ENCODE measurements at places on chromosomes 16 and 17.

- DNase-seq = no peak
Measured at GRCh38 chr16:87849419-87850008, 19.8 kb downstream of the SLC7A5 start.

DNA sequence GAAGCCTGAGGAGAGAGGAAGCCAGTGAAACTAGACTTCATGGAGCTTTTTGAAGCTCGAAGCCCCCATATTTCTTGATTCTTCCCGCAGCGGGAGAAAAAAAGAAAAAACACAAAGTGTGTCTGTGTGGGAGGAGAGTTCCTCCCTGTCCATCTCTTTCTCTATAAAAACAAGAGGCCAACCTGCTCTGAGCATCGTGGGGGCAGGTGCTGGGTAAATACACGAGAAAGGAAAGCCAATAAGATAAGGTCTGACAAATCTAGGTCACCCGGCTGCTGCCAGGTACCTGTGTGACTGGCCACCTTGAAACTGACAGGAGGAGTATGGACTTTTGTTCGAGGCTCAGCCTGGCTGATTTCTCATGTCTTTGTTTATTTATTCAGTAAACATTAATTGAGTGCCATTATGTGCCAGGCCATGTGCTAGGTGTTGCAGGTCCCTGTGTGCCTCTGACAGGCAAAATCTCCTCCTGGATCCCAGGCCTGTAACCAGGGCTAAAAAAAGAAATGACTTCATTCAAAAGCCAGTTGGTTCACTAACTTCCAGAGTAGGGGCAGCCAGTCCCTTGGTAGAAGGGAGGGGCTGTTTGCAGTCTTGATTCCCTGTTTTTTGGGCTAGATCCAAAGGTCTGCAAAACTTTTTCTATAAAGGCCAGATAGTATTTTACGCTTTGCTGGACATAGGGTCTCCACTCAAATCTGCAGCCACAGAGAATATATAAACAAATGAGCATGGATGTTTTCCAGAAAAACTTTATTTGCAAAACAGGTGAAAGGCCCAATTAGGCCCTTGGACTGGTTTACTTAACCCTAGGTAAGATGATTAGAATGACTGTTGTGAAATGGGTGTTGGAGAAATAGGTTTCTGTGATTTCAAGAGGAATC is 35.6 kb downstream of the YPEL2 start:
- DNase-seq = peak; percentile 64

GRCh38 chr16:78697426-78697825 is 598.0 kb downstream of the WWOX start:
- DNase-seq = no peak

GRCh38 chr16:18942061-18942460 is 15.9 kb upstream of the SMG1 start:
- DNase-seq = no peak

DNA sequence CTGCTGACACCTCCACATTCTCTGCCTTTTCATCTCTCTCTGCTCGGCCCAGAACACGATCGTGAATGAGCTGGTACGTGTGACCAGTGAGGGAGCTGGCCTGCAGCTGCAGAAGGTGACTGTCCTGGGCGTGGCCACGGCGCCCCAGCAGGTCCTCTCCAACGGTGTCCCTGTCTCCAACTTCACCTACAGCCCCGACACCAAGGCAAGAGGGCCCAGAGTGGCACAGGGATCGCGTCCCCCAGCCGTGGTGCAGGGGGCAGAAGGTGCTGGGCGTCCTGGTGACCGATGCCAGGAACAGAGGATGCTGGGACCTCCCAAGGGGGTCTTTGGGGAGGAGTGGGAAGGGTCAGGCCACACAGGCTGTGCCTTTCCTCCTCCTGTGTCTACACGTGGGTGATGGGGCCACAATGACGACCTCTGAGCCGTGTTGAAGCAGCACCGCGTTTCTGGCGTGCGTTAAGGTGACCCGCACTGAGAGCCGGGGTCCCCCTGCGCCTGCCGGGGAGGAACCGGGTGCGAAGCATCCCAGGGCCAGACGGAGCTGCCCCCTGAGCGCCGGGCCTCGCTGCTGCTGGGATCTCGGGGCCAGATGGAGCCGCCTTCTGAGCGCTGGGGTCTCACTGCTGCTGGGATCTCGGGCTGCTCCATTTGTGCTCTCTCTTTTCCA is 17.4 kb downstream of the GAA start:
- no peak for DNase-seq

DNA sequence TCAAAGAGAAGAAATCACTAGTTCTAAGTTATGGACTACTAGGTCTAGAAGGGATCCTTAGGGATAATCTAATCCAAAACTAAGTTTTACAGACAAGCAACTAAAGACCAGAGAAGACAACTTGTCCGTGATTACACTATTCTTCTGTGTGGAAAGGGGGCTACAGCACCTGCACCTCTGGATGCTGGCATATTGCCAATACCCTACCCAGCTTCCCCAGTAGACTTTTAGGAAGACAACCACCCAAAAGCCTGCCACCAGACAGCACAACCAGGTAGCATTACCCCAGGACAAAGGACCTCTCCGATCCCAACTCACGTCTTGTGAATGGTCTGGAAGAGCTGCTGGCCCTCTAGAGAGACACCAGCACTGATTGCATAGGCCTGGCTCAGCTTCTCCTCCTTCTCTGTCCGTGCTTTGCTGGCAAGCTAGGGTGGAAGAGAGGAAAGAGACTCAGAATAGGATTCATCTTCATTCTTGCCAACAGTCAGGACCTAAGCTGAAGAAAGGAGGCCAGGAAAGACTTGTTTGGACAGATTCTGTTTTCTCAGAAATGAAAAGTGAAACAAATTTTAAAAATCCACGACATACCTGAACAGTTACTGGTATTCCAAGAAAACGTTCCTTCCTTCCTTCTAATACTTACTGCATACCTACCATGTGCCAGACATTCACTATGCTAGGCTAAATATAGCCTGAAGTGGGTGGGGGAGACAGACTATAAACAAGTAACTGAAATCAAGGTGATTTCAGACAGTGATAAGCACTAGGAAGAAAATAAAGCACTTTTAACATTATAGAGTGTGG is 25.3 kb upstream of the TMEM101 start:
- no peak for DNase-seq

- no peak for DNase-seq
Measured at GRCh38 chr16:72021043-72021442, 12.5 kb downstream of the DHODH start.

- no peak for DNase-seq
Measured at GRCh38 chr17:36063786-36064541, at the start of gene CCL18. CCL18 (plus strand) TSS chr17:36064272; CDS start chr17:36064343, 71 bp downstream.

GRCh38 chr17:10776381-10776780 is 27.5 kb downstream of the TMEM238L start:
- DNase-seq = no peak

- no peak for DNase-seq
Measured at GRCh38 chr16:20773679-20774078, 9.9 kb downstream of the ACSM3 start.

DNA sequence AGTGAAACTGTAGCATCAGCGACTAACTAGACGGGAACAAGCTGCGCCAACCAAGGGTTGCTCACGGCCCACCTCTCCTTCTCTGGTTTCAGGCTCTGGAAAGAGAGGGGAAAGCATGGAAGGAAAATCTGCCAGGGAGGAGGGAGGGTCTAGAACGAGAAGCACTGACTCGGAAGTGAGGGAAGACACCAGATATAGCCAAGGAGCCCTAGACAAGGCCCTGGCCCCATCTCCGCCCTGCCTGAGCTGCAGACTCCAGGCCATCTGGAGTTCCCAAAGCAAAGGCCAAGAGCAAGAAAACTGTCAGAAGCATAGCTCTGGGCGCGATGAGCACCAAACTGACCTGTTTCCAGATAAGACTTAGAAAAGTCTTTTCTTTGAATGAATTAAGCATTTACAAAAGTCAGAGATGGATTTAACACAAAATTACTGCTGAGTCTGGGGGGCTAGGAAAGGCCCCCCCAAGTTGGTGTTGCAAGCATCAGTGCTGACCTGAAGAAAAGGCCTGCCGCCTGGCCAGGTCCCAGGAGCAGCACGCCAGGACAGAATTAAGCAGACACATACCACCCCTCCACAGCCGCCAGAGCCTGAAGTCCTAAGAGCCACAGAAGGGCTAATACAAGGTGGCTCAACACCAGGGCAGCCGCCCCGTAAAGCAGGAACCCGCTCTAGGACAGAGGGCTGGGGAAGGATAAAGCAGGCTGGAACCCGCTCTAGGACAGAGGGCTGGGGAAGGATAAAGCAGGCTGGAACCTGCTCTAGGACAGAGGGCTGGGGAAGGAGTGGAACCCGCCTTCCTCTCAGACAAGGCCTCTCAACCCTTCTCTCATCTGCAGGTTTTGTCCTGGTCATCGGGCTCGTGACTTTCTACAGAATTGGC is 20.7 kb downstream of the TMEM204 start:
- no peak for DNase-seq

DNA sequence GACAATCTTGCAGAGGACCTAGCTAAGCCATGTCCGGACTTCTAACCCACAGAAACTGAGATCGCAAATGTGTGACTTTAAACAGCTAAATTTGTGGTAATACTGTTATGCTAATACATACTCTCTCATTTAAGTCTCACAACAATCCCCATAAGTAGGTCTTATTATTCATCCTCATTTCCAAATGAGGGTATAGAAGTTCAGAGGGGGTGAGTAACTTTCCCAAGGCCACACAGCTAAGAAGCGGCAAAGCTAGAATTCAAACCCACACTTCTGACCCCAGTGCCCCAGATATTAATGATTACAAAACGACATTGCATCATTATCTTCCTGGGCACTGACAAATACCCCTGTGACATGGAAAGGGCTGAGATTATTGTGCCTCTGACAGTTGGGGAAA is 81.4 kb downstream of the CNGB1 start:
- no peak for DNase-seq
